HCT116 (cell line): ENCODE measurements at places on chromosomes 5 and 9. TPM values are rescaled to one million over a fixed set of nuclear protein-coding genes. Genes with fewer than 3 reads are reported as not detected.

PSD2 gene
- 0.79 TPM for total RNA-seq

WHRN gene
- total RNA-seq: 12.8 TPM

AK1 gene
- 61.1 TPM for total RNA-seq

MAMDC2 gene
- total RNA-seq: 1.2 TPM

PHPT1 gene
- total RNA-seq: 148 TPM

DMRT3 gene
- not detected for total RNA-seq

ADAMTSL2 gene
- total RNA-seq: not detected

RNF183 gene
- 0.12 TPM for total RNA-seq

ADAMTSL1 gene
- not detected for total RNA-seq

OR1Q1 gene
- not detected for total RNA-seq

IFNE gene
- total RNA-seq: 0.96 TPM

ANKRD55 gene
- not detected for total RNA-seq

GRCh38 chr5:37803487-37803886 is 36.4 kb downstream of the GDNF start:
- no peaks in the 10 kb centered on the region for H3K36me3 ChIP-seq
- H3K4me3 ChIP-seq: no peak overlapping the region
- no peaks in the 10 kb centered on the region for H3K4me1 ChIP-seq
- no peaks in the 10 kb centered on the region for H3K27me3 ChIP-seq
- H3K27ac ChIP-seq: no peak overlapping the region

GRCh38 chr9:136225366-136225747 is 20.3 kb downstream of the QSOX2 start:
- H3K27me3 ChIP-seq: no peaks in the 10 kb centered on the region
- H3K4me1 ChIP-seq: peaks cover 25% of the 10 kb centered on the region
- no peak for DNase-seq
- H3K27ac ChIP-seq: no peak overlapping the region
- no peak overlapping the region for H3K4me3 ChIP-seq
- H3K36me3 ChIP-seq: peaks cover 3% of the 10 kb centered on the region

DNA sequence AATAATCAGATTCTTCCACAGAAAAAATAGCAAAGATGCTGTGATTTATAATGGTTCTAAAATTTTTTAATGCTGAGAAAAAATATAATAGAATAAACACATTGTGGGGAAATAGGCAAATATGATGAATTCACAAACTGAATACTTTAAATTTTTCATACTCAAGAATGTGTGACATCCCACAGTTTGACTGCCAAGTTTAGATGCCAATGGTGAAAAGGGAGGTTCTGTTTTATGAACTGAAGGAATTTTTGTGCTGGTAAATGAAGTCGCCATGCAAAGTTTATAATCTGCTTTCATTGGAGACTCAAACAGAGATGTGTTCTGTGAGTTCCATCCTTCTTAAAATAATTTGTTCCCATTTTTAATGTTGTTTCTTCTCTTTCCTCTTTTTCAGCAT is 367.5 kb upstream of the ADAMTS16 start:
- DNase-seq: no peak
- no peak overlapping the region for H3K27ac ChIP-seq
- H3K27me3 ChIP-seq: no peaks in the 10 kb centered on the region

- H3K36me3 ChIP-seq: no peaks in the 10 kb centered on the region
- no peaks in the 10 kb centered on the region for H3K4me1 ChIP-seq
- H3K27me3 ChIP-seq: peaks cover 54% of the 10 kb centered on the region
- DNase-seq: no peak
- no peak overlapping the region for H3K27ac ChIP-seq
- no peak overlapping the region for H3K4me3 ChIP-seq
Measured at GRCh38 chr9:135158564-135158937, 71.1 kb downstream of the OLFM1 start.

GRCh38 chr5:96922499-96923244 is 13.2 kb upstream of the LNPEP start:
- no peaks in the 10 kb centered on the region for H3K36me3 ChIP-seq
- H3K4me3 ChIP-seq: no peak overlapping the region

- no peak overlapping the region for H3K27ac ChIP-seq
- H3K4me3 ChIP-seq: no peak overlapping the region
- H3K4me1 ChIP-seq: no peaks in the 10 kb centered on the region
- H3K27me3 ChIP-seq: no peaks in the 10 kb centered on the region
- DNase-seq: no peak
- H3K36me3 ChIP-seq: no peaks in the 10 kb centered on the region
Measured at GRCh38 chr5:123249446-123249845, 160.4 kb downstream of the PRDM6 start.

DNA sequence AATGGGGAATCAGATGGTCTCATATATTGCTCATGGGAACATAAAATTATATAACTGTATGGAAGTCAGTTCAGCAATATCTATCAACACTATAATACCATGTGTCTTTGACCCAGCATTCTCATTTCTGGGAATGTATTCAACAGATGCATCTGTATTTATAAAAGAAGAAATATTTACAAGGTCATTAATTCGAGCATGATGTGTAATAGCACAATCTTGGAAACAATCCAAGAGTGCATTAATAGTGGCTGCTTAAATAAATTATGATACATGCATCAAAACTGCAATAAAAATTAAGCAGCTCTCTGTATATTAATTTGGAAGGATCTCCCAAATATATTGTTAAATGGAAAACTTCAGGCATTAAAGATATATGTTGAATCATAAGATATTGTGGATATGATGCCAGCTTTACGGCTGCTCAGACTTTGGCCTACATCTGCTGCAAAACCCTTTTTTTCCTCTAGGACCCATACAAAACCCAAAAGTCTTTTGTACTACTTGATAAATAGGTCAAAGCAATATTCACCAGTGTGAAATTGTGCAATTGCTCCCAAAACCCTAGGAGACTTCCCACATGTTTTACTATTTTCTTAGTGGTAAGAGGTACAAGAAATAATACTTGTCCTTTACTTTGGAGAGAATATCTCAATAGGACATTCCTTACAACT is 45.3 kb upstream of the ISOC1 start:
- no peaks in the 10 kb centered on the region for H3K27me3 ChIP-seq
- no peak overlapping the region for H3K27ac ChIP-seq
- no peak for DNase-seq

DNA sequence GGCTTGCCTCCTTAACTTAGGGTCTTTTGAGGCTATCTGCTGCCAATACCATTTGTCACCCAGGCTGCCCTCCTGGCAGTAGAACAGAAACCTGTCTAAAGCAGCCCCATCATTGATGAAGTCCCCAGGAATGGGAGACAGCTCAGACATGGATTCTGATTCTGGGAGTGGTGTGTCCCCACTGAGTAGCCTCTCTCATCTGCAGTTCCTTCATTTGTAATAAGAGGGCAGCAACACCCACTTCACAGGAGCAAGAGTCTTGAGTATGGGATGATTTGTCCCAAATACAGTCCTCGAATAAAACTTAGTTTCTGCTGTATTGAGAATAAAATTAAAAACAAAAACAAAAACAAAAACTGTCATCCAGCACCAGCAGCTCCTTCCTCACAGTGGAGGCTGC is 167.6 kb downstream of the ASTN2 start:
- H3K36me3 ChIP-seq: no peaks in the 10 kb centered on the region
- H3K4me1 ChIP-seq: no peaks in the 10 kb centered on the region
- no peak overlapping the region for H3K27ac ChIP-seq
- no peak for DNase-seq

DNA sequence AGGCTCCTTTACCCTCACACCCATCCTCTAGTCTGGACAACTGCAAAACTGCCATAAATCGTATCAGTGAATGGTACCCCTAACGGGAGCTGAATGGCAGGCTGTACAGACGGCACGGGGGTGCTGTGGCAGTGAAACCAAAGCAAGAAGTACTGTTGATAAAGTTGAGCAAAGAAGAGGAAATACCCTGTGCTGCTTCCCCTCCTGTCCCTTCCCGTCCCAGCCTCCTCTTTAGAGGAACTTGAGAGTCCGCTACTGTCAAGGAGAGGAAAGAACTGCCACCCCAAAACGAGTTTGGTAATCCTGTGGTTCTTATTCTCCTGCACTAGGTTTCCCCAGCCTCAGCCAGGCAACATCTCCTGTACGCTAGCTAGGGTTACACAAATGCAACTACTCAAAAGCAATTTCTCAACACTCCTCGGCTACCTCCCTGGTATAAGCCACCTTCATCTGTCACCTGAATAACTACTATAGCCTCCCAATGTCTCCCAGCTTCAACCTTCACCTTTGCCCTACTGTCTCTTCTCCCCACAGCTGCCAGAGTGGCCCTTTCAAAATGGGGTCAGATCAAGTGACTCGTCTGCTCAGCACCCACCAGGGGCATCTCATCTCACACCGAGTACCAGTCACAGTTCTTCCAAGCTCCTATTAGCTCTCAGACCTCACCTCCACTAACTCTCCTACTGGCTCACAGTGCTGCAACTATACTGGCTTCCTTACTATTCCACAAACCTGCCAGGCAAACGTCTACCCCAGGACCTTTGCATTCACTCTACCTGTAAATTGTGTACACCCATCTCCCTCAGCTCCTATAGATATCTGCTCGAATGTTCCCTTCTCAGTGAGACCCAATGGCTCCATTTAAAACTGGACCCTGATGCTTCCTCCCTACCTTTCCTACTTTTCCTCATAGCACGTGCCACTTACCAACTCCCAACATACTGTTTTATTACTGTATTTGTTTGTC is 4.1 kb downstream of the GLRX start:
- H3K27me3 ChIP-seq: no peaks in the 10 kb centered on the region
- peaks cover 19% of the 10 kb centered on the region for H3K4me1 ChIP-seq
- H3K27ac ChIP-seq: no peak overlapping the region
- no peak for DNase-seq
- peaks cover 7% of the 10 kb centered on the region for H3K36me3 ChIP-seq
- H3K4me3 ChIP-seq: no peak overlapping the region

- no peak overlapping the region for H3K27ac ChIP-seq
- H3K36me3 ChIP-seq: no peaks in the 10 kb centered on the region
- H3K27me3 ChIP-seq: no peaks in the 10 kb centered on the region
- DNase-seq: no peak
Measured at GRCh38 chr9:15157381-15157780, 149.6 kb downstream of the TTC39B start.

DNA sequence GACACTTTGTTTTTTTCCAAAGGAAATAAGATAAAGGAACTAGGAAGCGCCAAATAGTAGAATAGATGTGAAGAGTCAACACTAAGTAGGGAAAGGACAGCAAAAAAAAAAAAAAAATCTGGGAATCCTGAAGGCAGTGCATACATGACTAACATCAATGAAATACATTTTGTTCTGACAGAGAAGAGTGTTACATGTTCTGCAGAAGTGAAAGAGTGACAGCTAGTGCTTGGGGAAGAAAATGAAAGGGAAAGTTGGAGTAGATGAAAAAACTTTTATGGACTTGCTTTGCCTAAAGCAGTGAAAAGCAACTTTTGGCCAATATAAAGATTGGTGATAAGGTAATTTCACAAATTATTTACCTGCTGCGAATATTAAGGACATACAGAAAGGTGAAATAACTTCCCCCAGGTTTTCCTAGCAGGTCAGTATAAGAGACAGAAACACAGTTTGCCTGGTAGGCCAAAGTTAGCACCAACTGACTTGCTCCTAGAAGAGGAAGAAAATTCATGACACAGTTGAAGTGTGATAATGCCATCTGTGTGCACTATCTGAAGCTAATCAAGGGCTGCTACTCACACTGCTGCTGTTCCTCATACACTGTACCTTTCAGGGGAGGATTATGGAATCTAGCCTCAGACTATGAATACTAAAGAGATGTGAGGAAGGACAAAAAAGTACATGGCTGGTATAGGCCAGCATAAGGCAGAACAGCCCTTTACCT is 38.6 kb downstream of the RANBP6 start:
- peaks cover 8% of the 10 kb centered on the region for H3K4me1 ChIP-seq
- H3K27ac ChIP-seq: no peak overlapping the region
- no peaks in the 10 kb centered on the region for H3K27me3 ChIP-seq
- DNase-seq: no peak

GRCh38 chr9:91562416-91562815 is 138.8 kb upstream of the NFIL3 start:
- H3K4me1 ChIP-seq: no peaks in the 10 kb centered on the region
- no peak overlapping the region for H3K4me3 ChIP-seq
- no peaks in the 10 kb centered on the region for H3K36me3 ChIP-seq
- no peaks in the 10 kb centered on the region for H3K27me3 ChIP-seq
- no peak for DNase-seq

DNA sequence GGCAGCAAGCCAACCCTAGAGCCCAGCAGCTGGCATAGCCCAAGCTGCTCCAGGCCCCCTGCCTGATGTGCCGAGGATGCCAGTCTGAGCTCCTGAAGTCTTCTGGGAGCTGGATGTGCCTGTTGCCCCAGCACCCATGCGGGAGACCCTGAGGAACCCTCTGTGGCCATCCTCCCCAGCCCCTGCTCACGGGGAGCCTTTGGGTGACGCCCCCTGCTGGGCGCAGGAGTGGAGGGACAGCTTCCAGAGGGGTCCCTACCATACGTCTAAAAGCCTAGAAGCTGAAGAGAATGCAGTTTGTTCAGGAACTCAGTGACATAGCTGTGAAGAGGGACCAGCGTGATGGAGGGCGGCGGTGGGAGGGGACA is 33.1 kb upstream of the MVB12B start:
- no peak for DNase-seq
- no peaks in the 10 kb centered on the region for H3K27me3 ChIP-seq
- H3K4me1 ChIP-seq: peaks cover 21% of the 10 kb centered on the region
- no peak overlapping the region for H3K4me3 ChIP-seq
- no peaks in the 10 kb centered on the region for H3K36me3 ChIP-seq

- no peak overlapping the region for H3K4me3 ChIP-seq
- DNase-seq: no peak
- no peak overlapping the region for H3K27ac ChIP-seq
Measured at GRCh38 chr5:62030326-62030725, 275.7 kb upstream of the KIF2A start.

GRCh38 chr5:147639321-147639720 is 129.5 kb upstream of the DPYSL3 start:
- no peak overlapping the region for H3K27ac ChIP-seq
- no peaks in the 10 kb centered on the region for H3K4me1 ChIP-seq
- DNase-seq: no peak
- peaks cover 37% of the 10 kb centered on the region for H3K27me3 ChIP-seq
- H3K4me3 ChIP-seq: no peak overlapping the region
- no peaks in the 10 kb centered on the region for H3K36me3 ChIP-seq

- DNase-seq: peak; percentile 24
- no peak overlapping the region for H3K4me3 ChIP-seq
- no peak overlapping the region for H3K27ac ChIP-seq
Measured at GRCh38 chr5:146906803-146907202, 28.2 kb upstream of the PPP2R2B start.

- DNase-seq: peak; percentile 75
- no peaks in the 10 kb centered on the region for H3K36me3 ChIP-seq
- no peak overlapping the region for H3K27ac ChIP-seq
Measured at GRCh38 chr5:83430130-83431010, 41.2 kb upstream of the VCAN start.

- H3K4me3 ChIP-seq: no peak overlapping the region
- H3K4me1 ChIP-seq: no peaks in the 10 kb centered on the region
- no peaks in the 10 kb centered on the region for H3K27me3 ChIP-seq
- no peak overlapping the region for H3K27ac ChIP-seq
- DNase-seq: no peak
- H3K36me3 ChIP-seq: no peaks in the 10 kb centered on the region
Measured at GRCh38 chr9:78692871-78693270, 395.9 kb downstream of the PSAT1 start.

- H3K4me3 ChIP-seq: no peak overlapping the region
- no peaks in the 10 kb centered on the region for H3K4me1 ChIP-seq
- peaks cover 4% of the 10 kb centered on the region for H3K27me3 ChIP-seq
- H3K27ac ChIP-seq: no peak overlapping the region
- no peak for DNase-seq
Measured at GRCh38 chr9:68443624-68444023, 87.2 kb downstream of the PGM5 start.

- no peak for DNase-seq
- H3K36me3 ChIP-seq: no peaks in the 10 kb centered on the region
- no peak overlapping the region for H3K4me3 ChIP-seq
- H3K27ac ChIP-seq: no peak overlapping the region
Measured at GRCh38 chr5:2176581-2176980, 293.9 kb upstream of the IRX4 start.
